ENCODE measurements at places on chromosomes 16 and 17. TPM values are rescaled to one million over a fixed set of nuclear protein-coding genes. Genes with fewer than 3 reads are reported as not detected.

- no peak for DNase-seq
Observed at GRCh38 chr17:63136369-63137012, 170.5 kb downstream of the TANC2 start.

- no peak for DNase-seq
Observed at GRCh38 chr16:86930001-86930400, 351.7 kb downstream of the FOXL1 start.

DNA sequence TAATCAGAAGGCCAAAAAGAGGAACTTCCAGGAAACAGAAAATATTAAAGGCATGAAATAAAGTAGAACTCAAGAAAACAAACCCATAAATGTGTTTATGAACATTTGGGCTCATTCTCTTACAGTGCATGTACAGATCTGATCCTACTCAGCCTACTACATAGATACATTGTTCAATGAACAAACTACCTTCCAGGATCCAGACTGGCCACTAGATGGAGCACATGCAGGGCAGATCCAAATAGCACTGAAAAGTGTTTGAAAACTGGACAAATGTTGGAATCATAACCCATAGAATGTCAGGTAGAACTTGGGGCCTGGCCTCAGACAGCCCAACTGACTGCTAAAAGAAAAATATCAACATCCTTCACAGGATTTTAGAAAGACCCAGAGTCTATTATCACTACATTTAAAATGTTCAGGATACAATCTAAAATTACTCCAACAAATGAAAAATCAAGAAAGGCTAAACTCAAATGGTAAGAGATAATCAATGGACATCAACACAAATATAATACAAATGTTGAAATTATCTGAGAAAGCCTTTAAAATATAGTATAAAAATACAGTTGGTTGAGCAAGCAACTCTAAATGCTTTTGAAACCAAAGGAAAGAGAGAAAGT lies 122.4 kb upstream of the NUDT7 start:
- DNase-seq, result peak; percentile 34

DNA sequence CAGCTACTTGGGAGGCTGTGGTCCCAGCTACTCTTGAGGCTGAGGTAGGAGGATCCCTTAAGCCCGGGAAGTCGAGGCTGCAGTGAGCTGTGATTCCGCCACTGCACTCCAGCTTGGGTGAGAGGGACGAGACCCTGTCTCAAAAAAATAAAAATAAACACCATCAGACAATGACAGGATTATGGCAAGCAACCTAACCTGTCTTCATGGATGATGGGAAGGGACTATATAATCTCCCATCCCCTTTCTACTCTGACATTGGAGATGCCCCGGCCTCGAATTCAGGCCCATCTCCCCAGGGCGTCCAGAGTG lies 893 bp downstream of the TRIM25 start:
- DNase-seq, result no peak

DNA sequence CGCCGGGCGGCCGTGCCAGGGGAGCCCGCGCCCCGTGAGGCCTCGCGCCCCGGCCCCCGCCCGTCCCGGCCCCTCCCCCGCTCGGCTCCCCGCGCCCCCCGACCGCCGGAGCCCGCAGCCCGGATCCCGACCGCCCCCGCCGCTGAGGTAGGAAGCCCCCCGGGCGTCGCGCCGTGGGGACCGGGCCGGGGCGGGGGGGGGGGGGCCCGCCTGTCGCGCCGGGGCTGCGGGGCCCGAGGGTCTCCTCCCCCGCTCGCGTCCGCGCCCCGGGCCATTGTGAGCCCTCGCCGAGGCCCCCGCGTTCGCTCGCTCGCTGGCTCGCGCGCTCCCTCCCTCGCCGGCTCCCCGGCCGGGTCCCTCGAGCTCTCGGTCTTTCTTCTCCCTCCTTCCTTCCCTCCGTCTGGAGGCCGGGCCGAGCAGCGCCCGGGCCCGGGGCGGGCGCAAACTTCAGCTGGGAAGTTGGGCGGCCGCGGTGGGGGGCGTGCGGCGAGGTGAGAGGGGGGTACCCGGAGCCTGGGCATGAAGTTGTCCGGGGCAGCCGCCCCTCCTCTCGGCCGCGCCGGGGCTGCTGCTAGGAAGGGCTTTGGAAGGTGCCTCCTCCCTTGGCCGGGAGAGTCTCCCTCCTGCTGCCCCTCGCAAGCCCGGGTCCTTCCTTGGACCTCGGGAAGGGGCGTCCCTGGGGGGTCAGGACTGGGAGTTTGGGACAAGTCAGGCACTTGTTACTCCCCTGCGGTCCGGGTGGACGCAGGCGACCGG lies 419 bp downstream of the GLIS2 start:
- no peak for DNase-seq

The KRT14 gene
- total RNA-seq, result 0.30 TPM

The PIGW gene
- total RNA-seq, result 17.3 TPM

The C16orf82 gene
- total RNA-seq, result not detected

The MAPK8IP3 gene
- total RNA-seq, result 130 TPM

Data from OCI-LY7 (cell line).